ENCODE measurements at places on chromosomes 6 and 20.

DNA sequence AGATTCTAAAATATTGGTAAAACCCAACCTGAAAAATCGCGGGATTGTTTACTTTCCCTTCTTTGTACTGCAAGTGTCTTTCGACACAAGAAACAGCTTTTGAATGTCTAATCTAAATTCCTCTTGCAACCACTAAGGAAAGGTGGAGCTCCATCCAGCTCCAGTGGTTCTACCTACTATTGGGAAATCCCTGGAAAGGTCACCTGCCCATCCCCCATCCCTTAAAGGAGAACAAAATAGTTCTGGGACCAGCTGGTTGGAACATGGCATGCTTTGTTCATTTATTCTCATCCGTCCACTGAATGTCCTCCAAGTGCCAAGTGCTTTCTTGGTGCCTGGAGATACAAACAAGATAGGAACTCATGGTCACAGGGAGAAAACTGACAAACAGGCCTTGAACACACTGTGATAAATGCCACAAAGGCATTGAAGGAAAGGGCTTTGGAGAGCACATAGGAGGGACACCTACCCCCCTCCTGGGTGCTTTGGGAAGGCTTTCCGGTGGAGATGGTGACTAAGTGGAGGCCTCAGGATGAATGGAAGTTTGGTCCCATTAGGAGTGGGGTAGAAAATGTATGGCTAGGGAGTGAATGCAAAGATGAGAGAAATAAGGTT is 2.3 kb upstream of the CITED2 start:
- DNase-seq = no peak

GRCh38 chr6:84061174-84061573 is 27.6 kb downstream of the MRAP2 start:
- no peak for DNase-seq

- no peak for DNase-seq
Measured at GRCh38 chr6:95325916-95326315, 251.4 kb upstream of the MANEA start.

DNA sequence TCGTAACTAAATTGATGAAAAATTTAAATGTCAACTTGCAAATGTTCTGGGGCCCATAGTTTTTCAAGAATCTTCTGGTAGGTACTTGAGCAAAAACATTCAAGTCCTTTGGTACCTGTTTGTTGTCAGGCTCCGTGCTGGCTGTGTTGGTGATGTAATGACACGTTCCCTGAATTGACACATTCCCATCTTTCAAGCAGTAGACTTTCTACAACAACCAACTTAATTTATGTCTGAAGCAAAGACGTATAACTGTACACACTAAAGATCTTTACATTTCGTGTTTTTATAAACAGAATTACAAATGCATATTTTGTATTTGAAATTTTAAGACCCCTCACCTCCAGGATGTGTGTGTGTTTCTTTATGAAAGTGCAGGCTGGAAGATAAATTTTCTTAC is 49.5 kb downstream of the NCOA3 start:
- DNase-seq = no peak

GRCh38 chr6:14645841-14646240 is 528.3 kb downstream of the CD83 start:
- DNase-seq = no peak
